ENCODE measurements at places on chromosomes 4 and X.

DNA sequence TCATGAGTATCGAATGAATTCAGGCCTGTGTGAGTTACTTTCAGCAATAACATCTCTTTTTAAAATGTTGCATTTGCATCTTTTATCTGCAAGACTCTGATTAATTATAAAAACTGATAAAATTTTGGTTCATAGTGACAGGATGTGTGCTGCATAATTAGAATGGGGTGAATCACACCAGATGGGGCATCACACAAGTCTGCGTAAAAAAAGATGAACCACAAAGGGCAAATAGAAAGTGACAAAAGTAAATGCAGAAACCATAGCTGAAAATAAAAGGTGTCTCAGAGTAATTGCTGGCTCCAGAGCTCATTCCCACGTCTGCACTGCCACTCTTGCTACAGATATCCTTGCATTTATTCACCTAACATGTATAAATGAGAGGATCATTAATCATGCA, 131.1 kb downstream of the HS3ST1 start:
- no peak for DNase-seq

DNA sequence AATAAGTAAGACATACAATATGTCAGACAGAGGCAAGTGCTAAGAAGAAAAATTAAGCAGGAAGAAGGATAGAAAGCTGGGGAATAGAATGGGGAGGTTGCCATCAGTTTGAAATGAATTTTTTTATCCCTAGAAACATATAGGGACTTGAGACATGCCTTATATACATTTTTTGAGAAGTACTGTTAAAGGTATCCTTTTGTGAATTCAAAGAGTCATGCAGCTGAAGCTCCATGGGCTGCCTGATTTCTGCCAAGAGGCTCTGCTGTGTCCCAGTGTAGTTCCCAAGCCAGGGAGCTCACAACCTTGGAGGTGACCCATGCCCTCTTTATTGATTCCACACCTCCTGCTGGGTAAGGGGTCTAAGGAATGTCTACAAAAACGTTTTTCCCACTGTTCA, 564.6 kb upstream of the DIPK2B start:
- DNase-seq: no peak

DNA sequence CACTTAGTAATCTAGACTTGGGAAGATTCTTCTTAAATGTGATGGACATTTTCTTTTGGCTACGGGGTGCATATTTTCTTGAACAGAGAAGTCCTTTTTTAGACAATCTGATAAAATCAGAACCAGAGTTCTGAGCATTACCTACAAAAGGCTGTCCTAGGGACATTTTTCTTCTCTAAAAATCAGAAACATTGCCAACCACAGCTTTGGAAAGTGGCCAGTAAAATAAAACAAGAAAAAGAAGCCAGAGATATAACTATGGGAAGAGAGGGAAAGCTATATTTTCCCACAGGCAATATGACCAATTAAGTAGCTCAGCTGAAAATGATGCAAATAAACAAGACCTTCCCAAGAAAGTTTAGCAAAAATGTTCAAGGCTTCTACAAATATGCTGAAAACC, 55.9 kb downstream of the MXRA5 start:
- DNase-seq: no peak

GRCh38 chr4:169090484-169091215, 80.6 kb upstream of the CBR4 start:
- DNase-seq: no peak

DNA sequence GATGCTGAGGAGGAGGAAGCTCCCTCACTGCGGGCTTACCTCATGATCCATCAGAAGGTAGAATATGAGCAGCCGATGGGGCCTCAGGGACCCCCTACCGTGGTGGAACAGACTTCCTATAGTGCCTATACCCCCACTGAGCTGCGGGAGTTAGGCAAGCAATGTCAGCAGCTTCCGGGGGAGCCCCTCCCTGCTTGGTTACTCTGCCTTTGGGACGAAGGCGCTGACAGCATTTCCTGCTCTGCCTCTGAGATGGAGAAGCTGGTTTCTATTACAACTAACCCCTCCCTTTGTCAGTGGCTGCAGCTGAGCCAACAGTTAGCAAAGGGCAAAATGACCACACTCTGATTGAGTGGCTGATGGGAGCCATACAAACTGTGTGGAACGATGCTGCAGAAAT, 430.7 kb downstream of the IDS start:
- no peak for DNase-seq

GRCh38 chr4:99847362-99847976, 30.8 kb downstream of the DAPP1 start:
- DNase-seq: no peak

GRCh38 chr4:113781439-113782040, 20.0 kb upstream of the CAMK2D start:
- no peak for DNase-seq

DNA sequence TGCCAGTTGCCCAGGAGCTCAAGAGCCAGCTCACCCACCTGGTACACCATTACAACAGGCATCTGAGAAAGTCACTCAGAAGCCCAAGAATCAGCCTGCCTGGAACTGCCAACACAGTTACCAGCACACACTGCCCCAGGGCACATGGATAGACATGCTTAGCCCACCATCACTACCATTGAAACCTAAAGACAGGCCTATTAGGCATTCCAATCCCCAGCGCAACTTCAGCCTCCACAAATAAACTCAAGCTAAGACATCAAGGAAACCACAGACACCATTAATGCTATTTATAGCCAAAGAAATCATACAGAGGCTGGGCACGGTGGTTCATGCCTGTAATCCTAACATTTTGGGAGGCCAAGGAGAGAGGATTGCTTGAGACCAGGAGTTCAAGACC, 42.3 kb downstream of the ATRX start:
- no peak for DNase-seq

All from activated naive CD4-positive, alpha-beta T cell (primary cell).